ENCODE measurements at places on chromosomes 3 and 15.

DNA sequence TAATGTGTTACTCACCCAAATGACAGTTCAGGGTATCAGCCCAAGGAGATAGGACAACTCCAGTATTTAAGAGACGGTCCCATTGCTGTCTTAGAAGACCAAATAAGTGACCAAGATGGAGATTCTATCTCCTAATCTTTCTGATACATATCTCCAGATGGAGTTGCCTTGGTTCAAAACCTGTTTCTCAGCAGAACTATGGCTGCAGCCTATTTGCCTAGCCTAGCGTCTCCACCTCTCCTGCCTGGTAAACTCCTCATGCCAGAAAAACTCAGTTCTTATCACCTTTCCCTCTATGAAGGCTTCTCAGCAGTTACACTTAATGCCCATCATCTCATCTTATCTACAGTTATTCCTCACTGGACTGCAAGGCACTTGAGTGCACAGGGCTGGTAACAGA is 1.2 kb upstream of the CSPG5 start:
- DNase-seq, result no peak

DNA sequence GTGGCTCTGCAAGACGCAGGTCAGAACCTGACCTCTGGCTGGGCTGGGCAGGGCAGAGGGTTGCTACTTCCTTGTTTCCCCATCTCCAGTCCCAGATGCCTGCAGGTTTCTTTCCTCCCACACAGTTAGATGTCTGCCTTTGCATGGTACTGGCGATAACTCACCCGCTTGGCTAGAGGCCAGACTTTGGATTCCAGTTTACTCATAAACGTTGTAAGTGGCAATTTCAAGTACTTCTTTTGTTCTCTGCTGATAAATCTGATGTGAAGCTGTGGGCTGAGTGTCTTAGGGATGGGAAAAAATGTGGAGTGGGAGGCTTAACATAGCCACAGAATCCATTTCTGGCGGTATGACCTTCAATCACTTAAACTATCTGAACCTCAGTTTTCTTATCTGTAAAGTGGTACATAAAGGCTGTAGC is 194.2 kb downstream of the EBLN2 start:
- peak; percentile 14 for DNase-seq

- DNase-seq, result no peak
Measured at GRCh38 chr3:100932491-100932890, 60.7 kb downstream of the ABI3BP start.

- peak; percentile 78 for DNase-seq
Measured at GRCh38 chr15:38252481-38253350, at the start of gene SPRED1. TSS of gene SPRED1 (plus strand) at chr15:38252836. CDS start at chr15:38253186, 350 bp downstream.

DNA sequence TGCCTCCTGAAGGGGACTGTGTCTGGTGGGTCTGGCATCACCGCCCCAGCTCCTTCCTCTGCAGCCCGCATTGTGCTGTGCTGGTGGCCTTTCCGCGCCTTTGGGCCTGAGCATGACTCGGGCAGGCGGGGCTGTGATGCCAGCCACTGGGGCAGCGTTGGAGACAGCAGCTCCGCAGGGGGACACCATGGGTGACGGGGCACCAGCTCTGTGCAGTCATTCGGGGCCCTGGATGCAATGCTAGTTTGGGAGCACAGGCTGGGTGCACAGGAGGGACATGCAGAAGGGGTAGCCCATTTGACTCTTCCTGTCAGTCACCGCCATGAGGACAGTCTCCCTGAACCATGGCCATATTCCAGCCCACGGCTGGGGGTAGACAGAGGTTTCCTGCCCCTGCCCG is 83.8 kb upstream of the SNRPA1 start:
- no peak for DNase-seq

- DNase-seq, result no peak
Measured at GRCh38 chr3:122315619-122316018, 9.4 kb upstream of the CSTA start.

- peak; percentile 91 for DNase-seq
Measured at GRCh38 chr15:81940467-81941451, 105.1 kb downstream of the MEX3B start.
